Tibial nerve (tissue), 4 donors: ENCODE measurements at places on chromosomes 1 and 21.

DNA sequence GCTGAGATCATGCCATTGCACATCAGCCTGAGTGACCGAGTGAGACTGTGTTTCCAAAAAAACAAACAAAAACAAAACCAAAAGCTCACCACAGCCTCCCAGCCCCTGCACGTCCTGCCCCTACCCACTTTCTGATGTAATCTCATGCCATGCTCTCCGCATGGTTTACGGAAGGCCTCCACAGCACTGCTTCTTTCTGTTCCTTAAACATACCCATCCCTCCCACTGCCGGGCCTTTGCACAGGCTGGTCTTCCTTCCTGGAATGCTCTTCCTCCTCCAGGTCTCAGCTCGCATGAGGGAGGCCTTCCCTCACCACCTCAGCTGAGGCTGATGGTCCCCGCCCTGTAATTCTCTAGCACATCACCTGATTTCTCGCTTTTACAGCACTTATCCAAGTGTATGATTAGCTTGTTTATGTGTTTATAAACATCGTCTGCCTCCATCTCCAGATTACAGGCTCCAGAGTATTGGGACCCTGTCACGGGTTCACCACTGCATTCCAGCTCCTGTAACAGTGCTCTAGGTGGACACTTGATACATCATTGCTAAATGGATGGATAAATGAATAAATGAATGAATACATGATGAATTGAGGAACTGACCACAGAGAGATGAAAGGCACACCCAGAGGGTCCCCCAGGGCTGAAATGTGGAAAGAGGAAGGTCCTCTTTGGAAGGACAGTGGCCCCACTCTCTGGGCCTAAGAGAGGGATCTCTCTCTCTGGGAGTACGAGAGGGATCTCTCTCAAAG, 22.1 kb downstream of the TCEA3 start:
- no peak for DNase-seq

DNA sequence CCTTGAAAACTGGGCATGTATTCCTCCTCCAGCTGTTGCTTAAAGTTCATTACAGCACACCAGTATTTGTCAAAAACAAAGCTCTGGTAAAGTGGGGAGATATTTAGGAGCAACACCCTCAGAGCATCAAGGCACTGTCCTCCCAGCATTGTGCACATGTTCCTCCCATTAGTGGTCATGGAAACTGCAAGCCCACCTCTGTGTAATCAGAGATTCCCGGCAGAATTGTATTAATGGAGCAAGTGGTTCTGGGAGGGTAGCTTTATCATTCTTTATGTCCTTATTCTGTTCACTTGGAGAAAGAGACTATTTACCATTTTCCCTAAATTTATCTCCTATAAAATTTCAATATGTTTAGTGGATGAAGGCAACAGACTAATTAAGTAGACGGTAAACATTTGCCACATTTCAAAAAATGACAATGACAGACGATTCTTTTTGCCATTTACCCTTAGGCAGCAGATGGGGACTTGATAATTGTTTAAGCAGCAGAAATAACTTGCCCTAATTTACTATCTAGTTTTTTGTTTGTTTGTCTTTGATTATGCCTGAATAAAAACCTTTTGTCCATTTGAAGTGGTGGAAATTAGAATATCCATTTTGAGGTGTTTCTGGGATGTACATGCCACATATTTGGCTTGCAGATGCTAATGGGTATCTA, 289.6 kb upstream of the ST6GALNAC5 start:
- DNase-seq, result no peak

GRCh38 chr1:32900371-32900955, 726 bp downstream of the TMEM54 start:
- no peak for DNase-seq

GRCh38 chr1:174841747-174842146, 158.0 kb upstream of the CACYBP start:
- no peak for DNase-seq

DNA sequence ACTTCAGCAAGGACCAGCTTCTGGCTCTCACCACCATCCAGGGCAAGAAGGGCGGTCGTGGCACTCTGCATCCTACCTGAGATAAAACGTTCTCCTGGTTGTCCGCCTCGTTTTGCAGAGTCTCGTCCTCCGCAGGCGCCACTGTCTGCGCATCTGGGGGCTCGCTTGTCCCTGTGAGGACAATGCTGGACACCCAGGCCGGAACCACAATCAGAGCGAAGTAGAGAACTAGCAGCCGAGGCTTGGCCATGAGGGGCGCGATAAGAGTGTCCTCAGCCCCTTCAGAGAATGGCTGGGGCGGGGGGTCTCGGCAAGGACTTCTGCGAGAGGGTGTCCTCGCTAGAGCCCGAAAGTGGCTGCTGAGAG, 505 bp downstream of the OLFML2B start:
- DNase-seq, result no peak

GRCh38 chr1:109499661-109500536, 6.0 kb downstream of the CYB561D1 start:
- DNase-seq, result no peak

- no peak for DNase-seq
Measured at GRCh38 chr1:50279622-50280330, 143.5 kb downstream of the DMRTA2 start.

GRCh38 chr1:67632811-67633655, 52.0 kb upstream of the GADD45A start:
- DNase-seq, result no peak

GRCh38 chr1:12186679-12186985, 19.8 kb downstream of the TNFRSF1B start:
- DNase-seq, result no peak

GRCh38 chr1:111471012-111471411, 2.8 kb upstream of the C1orf162 start:
- DNase-seq, result no peak

- no peak for DNase-seq
Measured at GRCh38 chr1:153567621-153568366, 2.1 kb upstream of the S100A2 start.
